ENCODE measurements at places on chromosomes 6 and 20.

DNA sequence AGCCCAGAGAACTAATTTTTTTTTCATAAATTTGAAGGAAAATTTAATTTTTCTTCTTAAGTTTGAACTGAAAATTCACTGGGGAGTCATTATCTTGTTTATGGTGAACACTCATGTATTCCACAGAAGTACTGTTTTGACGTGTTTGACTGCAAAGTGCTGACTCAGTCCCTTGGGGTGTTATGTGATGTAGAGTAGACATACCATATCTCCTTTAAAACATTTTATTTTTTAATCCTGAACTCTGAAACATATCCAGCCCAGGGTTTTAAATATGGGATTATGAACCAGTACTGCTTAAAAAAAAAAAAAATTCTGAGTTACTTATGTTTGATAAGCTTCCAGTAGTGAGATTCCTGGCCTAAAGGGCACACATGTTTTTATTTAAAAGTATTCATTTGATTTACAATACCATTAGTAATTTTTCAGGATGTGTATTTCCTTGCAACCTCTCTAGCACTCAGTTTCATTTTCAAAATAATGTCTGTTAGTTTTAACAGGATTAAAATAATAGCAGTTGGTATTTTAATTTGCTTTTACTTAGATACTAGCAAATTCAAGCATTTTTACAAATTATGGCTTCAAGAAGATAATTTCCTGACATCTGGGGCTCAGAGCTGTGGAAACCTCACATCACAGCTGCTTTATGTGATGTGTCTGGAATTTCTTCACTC, 81.7 kb upstream of the PDE10A start:
- DNase-seq: no peak

- no peak for DNase-seq
Observed at GRCh38 chr6:10419749-10420545, 5.1 kb upstream of the TFAP2A start.

DNA sequence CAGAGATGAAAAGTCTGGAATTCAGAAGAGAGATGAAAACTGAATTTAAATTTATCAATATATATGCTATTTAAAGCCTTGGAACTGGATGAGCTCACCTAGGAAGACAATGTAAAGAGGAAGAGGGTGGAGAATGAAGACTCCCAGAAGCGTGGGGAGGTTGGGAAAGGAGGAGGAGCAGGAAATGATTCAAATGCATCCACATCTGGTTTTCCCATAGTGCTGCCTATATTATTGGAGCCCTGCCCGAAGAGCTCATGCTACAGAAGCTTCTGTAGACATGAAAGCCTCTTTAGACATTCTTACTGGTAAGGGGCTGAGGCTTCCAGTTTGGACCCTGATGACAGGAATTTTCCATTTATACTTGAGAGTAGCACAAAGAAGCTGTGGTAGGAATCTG, 19.2 kb downstream of the PDE7B start:
- DNase-seq: no peak

- no peak for DNase-seq
Observed at GRCh38 chr6:106572436-106572835, 56.9 kb downstream of the RTN4IP1 start.

DNA sequence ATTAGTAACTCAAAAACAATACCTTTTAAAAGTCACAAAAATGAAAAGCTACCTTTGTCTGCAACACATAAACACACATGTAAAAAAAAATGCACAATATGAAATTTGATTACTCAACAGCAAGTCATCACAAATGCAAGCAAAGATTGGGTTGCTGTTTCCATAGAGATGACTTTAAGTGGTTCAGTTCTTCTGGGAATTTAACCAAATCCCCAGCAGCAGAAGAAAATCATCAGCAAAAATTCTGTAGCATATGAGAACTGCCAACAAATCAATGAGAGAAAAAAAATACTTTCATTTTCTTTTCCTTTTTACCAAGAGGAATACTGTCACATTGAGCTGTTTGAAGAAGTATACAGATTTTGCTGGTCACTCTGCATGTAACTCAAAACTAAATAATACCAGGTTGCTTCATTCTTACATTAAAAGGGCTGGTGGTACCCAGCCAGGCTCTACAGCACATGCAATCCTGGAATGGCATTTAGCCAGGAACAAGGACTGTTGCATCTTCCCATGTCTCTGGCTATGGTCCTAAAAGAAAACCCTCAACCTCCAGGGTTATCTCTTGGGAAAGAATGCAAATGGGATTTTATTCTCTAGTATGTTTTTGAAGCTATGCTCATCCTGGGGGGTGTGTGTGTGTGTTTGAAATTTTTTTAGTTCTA, 158.3 kb downstream of the OPRM1 start:
- no peak for DNase-seq

DNA sequence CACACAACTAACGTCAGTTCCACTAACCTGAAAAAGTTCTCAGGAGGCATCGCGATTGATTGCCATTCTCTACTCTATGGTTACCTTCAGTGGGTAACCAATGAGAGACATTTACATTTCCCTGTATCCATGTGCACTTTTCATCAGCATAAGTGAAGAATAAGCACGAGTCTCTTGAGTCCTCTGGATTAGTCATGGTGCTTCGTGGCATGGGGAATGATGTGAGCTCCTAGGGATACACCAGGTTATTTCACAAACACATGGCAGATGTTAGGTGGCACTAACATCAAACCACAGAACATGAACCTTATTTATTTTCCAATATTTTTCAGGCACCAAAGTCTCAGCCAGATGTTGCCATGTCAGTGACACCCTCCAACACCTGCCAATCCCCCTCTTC, 64.0 kb downstream of the FYN start:
- DNase-seq: no peak

- DNase-seq: no peak
Observed at GRCh38 chr6:52365866-52366540, 4.1 kb downstream of the PAQR8 start.

DNA sequence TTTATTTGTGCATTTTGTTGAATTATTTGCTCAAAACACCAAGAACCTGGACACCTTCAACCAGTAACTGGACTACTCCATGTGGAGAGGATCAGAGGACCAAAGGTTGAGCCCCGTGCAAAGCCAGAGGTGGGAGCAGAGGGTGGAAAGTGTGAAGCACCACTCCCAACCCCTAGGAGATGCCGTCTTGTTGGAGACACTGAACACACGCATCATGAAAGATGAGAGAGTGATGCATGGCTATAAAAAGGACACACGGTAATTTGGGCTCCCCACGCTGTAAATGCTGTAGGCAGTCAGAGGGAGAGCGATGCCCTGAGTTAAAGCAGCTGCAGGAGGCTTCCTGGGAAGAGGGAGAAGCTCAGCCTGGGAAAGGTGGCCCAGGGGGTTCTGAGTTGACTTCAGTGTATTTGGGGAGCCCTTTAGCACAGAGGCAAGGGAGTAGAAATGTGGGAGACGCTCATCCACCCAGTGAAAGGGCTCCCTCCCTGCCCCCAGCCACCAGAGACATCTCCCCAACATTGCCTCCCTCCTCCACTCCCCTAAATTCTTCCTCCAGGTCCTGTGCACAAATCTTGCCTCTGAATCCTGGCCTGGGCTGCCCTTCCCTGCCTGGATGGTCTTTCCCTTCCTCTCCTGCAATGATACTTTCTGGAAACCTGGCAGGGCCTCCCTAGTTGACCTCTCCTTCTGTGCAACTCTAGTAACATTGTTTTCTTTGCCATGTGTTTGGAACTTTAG, 55.8 kb upstream of the IYD start:
- no peak for DNase-seq

- no peak for DNase-seq
Observed at GRCh38 chr6:161115468-161115867, 123.9 kb downstream of the MAP3K4 start.

GRCh38 chr6:143110572-143110971, 49.9 kb downstream of the AIG1 start:
- DNase-seq: no peak

GRCh38 chr6:75759207-75759606, 10.2 kb downstream of the MYO6 start:
- no peak for DNase-seq

DNA sequence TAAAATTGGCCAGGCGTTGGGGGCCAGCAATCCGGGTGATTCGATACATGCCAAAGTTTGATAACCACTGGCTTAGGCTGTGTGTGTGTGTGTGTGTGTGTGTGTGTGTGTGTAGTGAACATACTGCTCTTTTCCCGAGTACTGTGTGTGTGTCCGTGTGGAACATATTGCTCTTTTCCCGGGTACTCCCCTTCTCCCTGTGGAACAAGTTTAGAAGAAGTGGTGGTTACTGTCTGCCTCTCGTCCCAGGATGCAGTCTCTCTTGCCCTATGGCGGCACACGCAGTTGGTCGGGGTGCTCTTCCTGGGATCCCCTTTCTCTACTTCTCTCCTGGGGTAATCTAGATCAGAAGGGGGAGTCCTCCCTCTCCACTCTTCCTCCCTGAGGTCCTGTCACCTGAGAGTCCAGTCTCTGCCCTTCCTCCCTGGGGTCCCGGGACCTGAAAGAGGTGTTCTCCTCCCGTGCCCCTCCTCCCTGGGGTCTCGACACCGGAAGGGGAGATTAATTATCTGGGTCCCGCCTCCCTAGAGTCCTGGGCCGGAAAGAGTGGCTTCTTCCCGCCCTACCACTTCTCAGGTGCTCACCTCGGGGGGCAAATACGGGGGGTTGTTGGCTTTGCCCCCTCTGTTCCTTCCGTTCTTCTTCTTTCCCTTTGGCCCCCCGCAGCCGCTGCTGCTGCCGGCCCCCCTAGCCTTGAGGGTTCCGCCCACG, 516 bp downstream of the GTPBP2 start:
- peak; percentile 15 for DNase-seq

GRCh38 chr6:93079061-93079460, 340.3 kb downstream of the EPHA7 start:
- no peak for DNase-seq

DNA sequence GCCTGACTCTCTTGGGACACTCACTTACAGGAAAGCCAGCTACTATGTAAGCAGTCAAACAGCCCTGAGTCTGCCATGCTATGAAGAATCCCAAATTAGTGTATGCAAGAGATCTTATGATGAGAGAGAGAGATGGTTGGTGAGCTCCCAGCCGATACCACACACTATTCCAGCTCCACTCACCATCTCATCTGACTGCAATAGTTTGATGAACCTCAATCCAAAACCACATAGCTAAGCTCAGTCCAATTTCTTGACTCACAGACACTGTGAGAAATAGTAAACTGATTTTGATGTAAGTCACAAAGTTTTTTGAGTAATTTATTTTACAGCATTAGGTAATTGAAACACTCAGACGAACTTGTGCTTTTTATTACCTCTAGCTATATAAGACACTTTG, 441.4 kb downstream of the COL12A1 start:
- no peak for DNase-seq

DNA sequence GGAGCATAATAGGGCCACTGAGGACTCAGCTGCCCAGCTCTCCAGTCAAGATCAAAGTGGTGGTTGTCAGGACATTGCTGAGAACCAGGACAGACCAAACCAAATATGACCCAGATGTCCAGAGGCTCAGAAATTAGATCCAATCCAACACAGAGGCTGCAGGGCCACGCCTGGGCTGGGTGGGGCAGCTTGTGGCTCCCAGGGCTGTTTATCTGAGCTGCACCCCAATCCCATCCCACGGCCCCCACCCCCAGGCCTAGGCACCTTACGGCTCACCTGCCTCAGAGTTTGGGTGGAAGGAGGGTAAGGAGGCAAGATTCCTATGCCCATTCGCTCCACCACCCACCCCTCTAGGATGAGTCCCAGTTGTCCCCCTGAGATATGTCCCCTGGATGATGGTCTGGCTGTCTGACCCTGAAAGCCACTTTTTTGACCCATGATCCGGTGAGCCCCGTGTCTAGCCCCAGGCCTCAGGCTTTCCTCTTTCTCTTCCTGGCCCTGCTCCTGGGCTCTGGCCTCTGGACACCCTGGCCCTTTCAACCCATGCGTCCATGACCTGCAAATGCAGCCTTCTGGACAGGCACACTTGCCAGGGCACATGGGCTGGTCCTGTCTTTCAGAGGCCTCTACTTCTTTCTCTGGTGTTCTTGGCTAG, 40.0 kb downstream of the CPXM1 start:
- DNase-seq: no peak

DNA sequence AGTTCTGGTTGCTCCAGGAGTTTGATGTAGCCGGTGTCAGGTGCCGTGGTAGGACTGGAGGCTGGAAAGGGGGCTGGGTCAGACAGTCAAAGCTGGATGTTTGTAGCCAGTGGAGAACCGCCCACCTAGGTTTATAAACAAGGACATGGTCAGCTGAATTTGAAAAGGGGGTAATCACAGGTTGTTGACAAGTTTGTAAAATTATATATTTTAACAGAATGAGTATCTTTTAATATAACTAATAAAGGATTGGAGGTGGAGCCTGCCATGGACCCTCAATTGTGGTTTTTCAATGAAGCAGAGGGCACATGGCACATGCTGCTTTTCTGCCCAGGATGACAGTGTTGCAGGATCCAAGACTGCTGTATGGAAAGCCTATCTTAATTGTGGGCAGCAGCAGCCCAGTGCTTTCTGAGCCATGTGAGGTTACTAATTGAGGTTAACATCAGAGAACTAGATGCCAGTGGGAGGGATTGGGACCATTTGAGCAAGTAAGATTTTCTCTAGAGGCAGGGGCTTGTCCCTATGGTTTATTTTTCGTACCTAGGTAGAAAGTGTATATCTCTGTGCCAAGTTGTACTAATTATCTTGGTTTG, 9.7 kb downstream of the HECA start:
- DNase-seq: no peak

- no peak for DNase-seq
Observed at GRCh38 chr6:14442242-14442641, 324.7 kb downstream of the CD83 start.

DNA sequence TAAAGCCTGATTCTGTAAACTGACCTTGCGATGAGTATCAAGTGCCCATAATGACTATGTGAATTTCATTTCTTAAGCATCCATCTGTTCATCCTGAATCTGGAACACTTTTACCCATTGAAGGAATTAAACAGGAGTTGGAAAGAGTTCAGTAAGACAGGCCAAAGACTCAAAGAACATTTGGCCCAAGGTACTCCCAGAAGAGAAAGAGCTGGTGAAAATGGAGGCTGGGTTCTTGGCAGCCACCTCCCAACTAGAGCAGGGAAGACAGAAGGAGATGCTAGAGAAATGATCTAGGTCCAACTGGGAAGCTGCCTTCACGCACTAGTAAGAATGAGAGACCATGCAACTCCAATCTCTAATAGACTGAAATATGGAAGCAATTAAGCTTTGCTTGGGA, 290.8 kb upstream of the RNF24 start:
- no peak for DNase-seq

GRCh38 chr20:7924692-7925091, 15.6 kb downstream of the HAO1 start:
- DNase-seq: no peak

- DNase-seq: no peak
Observed at GRCh38 chr6:120320481-120321162, 971.1 kb upstream of the MAN1A1 start.

- no peak for DNase-seq
Observed at GRCh38 chr20:22807045-22807444, 222.7 kb upstream of the FOXA2 start.

- no peak for DNase-seq
Observed at GRCh38 chr6:168660400-168660945, 219.5 kb downstream of the SMOC2 start.
